ENCODE measurements at places on chromosomes 7 and 10.

- peak; percentile 50 for DNase-seq
Observed at GRCh38 chr10:28326516-28327490, 23.9 kb upstream of the MPP7 start.

DNA sequence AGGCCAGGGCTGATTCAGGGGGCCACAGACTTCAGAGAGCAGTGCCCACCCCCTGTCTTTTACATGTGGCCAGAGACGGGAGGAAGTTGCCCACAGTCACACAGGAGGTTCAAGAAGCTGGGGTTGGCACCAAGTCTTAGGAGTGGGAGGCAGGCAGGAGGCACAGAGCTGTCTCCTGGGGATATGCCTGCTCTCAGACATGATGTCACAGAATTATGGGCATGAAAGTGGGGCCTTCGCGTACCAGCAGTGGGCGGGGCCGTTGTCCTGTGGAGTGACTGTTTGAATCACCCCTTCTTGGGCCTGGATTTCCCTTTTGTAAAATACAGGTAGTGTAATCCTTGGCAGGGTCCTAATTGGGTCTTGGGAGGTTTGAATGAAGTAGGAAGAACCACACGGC lies 81.2 kb upstream of the PPIF start:
- DNase-seq = no peak

GRCh38 chr7:112272921-112273561 lies 66.5 kb downstream of the ZNF277 start:
- peak; percentile 9 for DNase-seq

- DNase-seq = no peak
Observed at GRCh38 chr7:16365177-16365576, 56.2 kb downstream of the CRPPA start.

DNA sequence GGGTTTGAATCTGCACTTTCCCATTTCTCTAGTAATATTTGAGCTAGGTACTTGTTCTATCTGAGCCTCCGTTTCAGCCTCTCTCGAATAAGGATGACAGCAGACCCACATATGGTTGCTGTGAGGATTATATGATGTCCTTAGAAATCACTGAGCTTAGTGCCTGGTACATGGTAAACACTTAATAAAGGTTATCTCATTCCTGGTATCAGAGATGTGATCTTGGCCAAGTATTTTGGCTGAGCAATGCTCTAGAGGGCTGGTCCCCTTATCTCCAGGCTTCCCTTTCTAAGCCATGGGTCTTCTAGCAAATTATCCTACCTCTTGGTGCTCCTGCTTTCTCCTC lies 407 bp upstream of the MKRN1 start:
- no peak for DNase-seq

DNA sequence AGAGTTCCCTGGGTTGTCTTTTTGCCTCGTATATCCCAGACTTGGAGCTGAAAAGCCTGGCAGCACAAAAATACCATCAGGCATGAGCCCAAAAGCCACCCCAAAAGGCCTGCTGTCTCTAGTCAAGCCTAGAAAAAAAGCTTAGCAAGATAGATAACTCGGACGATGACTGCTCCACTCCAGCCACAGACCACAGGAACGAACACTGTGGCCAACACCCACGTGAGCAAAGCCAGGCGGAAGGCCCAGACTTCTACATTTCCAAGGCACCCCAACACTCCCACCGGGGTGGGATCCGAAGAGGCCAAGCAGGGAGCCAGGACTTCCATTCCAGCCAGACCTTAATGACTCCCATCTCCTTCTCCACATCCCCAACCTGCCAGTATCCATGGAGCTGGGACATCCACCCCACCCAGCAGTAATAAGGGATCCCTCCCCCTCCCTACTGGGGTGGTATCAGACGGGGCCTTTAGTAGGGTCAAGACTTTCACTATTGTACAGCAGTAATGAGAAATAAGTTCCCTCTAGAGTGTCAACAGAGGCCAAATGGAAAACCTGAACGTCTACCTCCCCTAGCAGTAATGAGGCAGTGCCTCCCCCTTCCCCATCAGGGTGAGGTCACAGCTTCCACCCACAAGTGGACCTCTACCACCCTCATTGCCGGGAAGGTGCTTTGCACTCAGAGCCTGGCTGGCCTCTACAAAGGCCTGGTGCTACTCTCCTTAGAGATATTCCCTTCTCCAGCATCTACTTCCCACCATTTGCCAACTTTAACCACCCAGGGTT lies 23.0 kb downstream of the PRLHR start:
- no peak for DNase-seq

DNA sequence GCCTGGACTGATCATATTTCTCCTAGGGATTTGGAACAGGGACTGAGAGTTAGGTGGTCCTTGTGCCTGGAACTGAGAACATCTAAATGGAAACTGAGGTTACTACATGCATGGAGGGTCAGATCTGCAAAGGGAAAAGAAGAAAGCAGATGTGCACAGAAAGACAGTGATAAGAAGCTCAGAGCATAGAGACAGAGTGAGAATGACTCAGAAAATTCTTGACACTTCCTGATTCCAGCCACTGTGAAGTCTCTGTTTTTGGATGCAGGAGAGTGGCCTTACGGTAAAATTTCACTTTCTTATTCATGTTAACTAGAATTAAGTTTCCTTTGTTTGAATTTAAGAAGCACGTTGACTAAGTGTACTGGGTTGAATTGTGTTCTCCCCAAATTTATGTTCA lies 241.7 kb downstream of the TMEM26 start:
- DNase-seq = peak; percentile 3

GRCh38 chr10:77836299-77836820 lies 90.2 kb downstream of the DLG5 start:
- peak; percentile 10 for DNase-seq

- DNase-seq = no peak
Observed at GRCh38 chr7:134098072-134098471, 29.1 kb upstream of the LRGUK start.

DNA sequence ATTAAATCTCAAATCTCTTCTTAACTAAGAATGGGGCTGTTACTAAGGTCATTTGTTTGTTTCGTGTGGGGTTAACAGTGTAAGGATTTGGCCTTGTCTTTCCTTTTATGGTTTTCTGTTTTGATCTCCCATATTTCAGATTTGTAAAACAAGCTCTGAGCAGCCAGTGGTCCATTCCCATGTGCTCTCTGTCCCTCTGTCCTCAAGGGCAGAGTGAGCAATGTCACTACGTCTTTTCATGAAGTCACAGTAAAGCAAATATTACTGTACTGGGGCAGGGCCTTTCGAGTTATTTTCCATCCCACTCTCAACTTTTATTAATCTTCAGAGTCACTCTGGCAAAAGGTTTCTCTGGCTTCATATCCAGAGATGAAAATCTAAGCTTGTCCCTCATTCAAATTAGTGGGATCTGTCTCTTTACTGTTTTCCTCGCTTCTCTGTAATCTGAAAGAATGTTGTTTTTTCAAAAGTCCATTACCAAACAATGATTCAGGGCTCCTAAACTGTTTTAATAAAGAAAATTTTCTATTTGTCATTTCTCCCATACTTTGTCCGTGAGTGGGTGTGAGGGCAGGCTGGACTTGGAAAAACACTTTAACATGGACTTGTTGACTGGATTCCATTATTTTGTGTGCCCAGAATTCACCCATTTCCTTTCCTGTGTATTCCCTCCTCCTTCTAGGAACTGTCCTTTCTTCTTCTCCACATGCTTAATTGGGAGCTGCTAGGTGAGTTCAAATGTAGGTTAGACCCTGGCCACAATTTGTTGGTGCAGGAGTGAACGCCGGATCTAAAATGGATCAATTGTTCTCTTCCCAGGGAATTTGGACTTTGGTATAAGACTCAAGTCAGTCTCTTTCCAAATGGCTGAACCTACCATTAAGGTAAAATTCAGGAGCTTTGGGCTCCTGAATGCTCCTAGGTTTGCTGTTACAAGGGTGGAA lies 42.1 kb upstream of the NAMPT start:
- DNase-seq = no peak

- no peak for DNase-seq
Observed at GRCh38 chr10:105743343-105744056, 1102.4 kb downstream of the SORCS3 start.

GRCh38 chr7:102819151-102819550 lies 70.4 kb downstream of the FAM185A start:
- DNase-seq = no peak

DNA sequence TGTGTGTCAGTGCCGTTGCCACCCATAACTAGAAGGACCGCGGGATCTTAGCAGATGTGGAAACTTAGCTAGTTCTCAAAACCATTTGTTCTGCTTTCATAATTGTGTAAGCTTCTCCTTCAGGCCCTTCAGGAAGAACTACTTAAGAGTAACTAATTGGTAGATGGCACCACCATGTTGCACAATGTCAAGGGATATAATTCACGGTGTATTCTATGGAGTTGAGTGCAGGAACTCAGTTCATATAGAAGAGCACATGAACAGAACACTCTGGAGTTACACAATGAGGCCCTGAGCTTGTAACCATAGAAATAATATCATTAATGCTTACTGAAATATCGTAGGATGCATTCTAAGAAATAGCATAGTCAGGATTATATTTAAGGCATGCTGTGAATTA lies 126.5 kb upstream of the GAD2 start:
- DNase-seq = no peak

- peak; percentile 47 for DNase-seq
Observed at GRCh38 chr7:149882248-149883047, 8.7 kb downstream of the ATP6V0E2 start.

DNA sequence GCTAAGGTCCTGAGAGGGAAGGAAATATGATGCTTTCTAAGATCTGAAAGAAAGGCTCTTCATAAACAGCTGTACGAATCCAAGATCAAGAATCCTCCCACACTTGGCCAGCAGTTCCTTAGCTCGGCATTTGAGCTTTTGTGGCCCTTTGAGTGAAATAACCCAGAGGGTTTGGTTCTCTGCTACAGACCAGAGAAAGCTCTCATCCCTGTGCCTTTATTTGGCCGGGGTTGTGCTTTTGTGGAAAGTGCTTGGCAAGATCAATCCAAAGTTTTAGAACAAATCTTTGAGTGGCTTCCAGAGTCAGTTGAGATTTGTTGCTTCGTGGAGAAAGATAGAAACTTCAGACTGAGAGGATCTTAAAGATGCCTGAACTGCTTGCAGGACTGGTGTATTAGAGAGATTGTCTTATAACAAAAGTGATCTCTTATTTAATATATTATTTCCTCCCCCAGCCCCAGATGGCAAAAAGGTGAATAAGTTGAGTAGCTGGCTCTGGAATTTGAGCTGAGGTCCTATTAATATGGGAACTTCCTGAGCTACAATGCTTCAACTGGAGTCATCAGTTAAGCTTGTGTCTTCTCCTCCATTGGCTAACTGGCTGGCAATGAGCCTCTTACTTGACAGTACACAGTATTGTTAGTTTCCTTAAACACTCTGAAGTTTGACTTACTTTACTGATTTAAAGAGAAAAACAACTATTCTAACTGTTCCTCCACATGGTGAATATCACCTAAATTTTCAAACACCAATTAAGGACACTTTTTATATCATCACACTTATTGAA lies 687.3 kb downstream of the MAGI2 start:
- no peak for DNase-seq

- DNase-seq = no peak
Observed at GRCh38 chr7:85711894-85712293, 525.0 kb upstream of the SEMA3D start.

DNA sequence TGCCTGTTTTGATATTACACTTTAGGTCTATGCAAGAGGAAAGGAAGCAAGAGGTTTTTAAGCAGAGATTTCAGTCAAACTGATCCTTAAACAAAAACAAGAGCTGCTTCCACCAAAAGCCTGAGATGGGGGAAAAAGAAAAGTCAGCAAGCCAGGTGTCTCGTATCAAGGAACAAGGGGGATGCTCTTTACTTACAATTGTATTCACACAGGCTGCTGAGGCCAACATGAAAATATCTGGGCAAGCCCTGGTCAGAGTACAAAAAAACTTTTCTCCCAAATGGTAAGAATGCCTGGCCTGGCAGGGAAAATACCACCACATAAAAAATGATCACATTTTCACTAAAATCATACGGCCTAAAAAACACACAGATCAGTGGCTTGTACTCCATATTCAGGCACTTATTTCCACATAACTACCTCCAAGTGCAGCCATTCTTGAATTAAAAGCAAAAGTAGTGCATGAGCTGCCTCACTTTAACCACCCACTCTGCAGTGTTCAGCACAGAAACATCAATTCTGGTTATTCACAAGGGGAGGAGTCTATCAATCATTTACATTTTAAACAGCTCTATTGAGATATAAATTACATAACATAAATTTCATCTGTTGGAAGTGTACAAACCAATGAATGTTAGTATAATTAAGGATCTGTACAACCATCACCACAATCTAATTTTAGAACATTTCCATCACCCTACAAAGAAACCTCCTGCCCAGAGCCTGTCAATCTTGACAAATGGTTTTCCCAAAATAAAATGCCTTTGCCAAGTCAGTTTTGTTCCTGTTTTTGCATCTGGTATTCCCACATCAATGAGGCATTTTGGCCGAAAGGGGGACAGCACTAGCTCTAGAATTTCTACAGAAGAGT lies 70.2 kb downstream of the GRB10 start:
- peak; percentile 35 for DNase-seq
